Neural crest cell (in vitro differentiated cells): ENCODE measurements at places on chromosomes 3 and 15. TPM values are rescaled to one million over a fixed set of nuclear protein-coding genes. Genes with fewer than 3 reads are reported as not detected.
A peak's percentile ranks its signal among the peaks of the same experiment; 100 is the strongest.

- H3K4me3 ChIP-seq: no peak overlapping the region
- peaks cover 6% of the 10 kb centered on the region for H3K4me1 ChIP-seq
- H3K27ac ChIP-seq: no peak overlapping the region
- DNase-seq: no peak
- H3K36me3 ChIP-seq: no peaks in the 10 kb centered on the region
- H3K27me3 ChIP-seq: no peaks in the 10 kb centered on the region
Observed at GRCh38 chr15:39110746-39111145, 470.1 kb upstream of the THBS1 start.

DNA sequence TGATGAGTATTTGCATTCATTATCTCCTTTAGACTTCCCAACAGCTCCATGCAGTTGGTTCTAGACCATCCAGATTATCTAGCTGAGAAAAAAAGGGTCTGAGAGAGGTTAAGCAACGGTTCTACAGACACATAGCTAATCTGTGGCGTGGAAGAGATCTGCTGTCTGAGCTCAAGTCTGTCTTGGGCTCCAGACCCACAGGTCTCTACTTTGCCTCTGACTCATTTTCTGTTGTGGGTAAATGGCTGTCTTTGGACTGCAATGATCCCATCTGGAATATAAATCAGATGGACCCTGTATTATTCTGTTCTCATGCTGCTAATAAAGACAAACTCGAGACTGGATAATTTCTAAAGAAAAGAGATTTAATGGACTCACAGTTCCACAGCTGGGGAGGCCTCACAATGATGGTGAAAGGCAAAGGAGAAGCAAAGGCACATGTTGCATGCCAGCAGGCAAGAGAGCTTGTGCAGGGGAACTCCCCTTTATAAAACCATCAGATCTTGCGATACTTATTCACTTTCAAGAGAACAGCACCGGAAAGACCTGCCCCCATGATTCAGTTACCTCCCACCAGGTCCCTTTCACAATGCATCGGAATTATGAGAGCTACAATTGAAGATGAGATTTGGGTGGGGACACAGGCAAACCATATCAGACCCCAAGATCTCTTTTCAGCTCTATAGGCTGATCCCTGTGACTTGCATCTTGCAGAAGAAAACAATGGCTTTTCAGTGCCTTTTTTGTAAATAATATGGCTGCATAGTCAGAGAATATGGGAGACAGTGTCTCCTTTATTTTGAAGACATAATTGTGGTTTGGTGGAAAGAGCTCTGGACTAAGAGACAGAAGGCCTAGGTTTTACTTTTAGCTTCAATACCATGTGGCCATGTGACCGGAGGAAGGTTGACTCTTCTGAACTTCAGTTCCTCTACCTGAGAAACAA, 24.7 kb downstream of the CEMIP start:
- H3K36me3 ChIP-seq: no peaks in the 10 kb centered on the region
- H3K4me3 ChIP-seq: no peak overlapping the region
- peaks cover 31% of the 10 kb centered on the region for H3K27me3 ChIP-seq
- H3K27ac ChIP-seq: no peak overlapping the region
- DNase-seq: no peak
- H3K4me1 ChIP-seq: no peaks in the 10 kb centered on the region

GRCh38 chr3:147675761-147676160, 266.6 kb downstream of the ZIC1 start:
- H3K36me3 ChIP-seq: no peaks in the 10 kb centered on the region
- no peak for DNase-seq
- H3K27ac ChIP-seq: no peak overlapping the region
- no peaks in the 10 kb centered on the region for H3K4me1 ChIP-seq
- no peak overlapping the region for H3K4me3 ChIP-seq

DNA sequence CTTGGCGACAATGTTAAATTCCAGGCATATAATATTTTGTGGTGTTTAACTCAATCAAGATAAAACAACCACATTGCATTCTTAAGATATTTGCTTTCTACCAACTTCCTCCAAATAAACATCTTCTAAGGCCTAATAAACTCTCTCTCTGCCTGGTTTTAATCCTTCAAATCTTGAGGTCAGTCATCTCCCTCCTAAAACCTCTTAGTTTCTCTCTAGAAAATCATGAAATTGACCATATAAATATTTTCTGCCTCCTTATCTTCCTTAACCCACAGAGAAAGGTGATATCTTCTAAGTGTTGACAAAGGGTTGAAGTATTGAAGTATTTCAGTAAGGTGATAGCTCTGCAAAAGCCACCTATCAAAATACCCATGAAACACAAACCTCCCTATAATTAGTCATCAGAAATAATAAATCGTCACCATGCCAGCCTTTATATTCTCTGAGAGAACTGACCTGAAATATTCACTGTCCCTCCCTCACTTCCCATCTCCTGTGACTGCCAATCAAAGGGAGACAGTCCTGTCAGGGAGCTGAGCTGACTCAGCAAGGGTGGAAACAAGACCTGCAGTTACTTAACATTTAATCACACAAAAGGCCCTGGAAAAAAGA, 1261.1 kb downstream of the ROBO1 start:
- H3K4me3 ChIP-seq: no peak overlapping the region
- DNase-seq: no peak
- H3K27ac ChIP-seq: peak overlapping the region; percentile 0
- H3K27me3 ChIP-seq: peaks cover 6% of the 10 kb centered on the region

DNAH1 gene
- total RNA-seq: 2.4 and 3.2 TPM in 2 replicates

DNA sequence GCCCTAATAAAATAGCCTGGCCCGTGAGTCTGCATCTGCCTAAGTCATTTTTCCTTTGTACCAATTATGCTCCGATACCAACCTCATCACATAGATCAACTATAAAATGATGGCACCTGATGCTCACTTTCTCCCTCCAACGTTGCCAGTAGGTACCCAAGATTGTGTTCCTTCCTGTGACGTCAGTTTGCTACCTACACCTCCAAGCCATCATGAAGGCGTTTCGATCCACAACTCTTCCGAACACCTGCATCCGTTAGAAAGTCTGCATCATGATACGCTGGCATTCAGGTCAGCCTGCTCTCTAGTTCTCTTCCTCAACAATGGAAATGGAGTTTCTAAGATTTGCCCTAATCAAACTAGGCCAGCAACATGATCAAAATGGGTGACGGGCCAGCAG, 7.7 kb downstream of the PKM start:
- peaks cover 11% of the 10 kb centered on the region for H3K36me3 ChIP-seq
- no peak overlapping the region for H3K4me3 ChIP-seq
- no peaks in the 10 kb centered on the region for H3K27me3 ChIP-seq
- H3K4me1 ChIP-seq: peaks cover 73% of the 10 kb centered on the region
- no peak for DNase-seq
- peak overlapping the region; percentile 19 for H3K27ac ChIP-seq

DNA sequence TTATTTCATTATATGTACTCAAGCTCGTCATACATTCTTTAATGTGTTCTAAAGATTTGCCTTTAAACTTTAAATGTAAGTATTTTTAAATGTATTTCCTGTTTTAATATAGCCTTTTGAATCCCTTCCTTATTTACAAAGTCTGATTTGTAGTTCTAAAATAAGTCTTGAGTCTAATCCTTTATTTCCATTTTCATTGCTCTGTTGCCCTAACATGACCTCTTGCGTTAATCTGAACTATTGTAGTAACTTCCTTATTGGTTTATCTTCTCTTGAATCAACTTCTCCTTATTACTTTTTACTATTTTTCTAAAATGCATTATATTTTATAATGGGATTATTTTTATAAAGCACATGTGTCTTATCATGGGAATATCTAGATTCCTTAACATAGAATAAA, 24.0 kb downstream of the KNL1 start:
- H3K4me3 ChIP-seq: no peak overlapping the region
- no peaks in the 10 kb centered on the region for H3K27me3 ChIP-seq
- DNase-seq: no peak
- no peak overlapping the region for H3K27ac ChIP-seq
- H3K36me3 ChIP-seq: peaks cover 4% of the 10 kb centered on the region
- no peaks in the 10 kb centered on the region for H3K4me1 ChIP-seq

DNA sequence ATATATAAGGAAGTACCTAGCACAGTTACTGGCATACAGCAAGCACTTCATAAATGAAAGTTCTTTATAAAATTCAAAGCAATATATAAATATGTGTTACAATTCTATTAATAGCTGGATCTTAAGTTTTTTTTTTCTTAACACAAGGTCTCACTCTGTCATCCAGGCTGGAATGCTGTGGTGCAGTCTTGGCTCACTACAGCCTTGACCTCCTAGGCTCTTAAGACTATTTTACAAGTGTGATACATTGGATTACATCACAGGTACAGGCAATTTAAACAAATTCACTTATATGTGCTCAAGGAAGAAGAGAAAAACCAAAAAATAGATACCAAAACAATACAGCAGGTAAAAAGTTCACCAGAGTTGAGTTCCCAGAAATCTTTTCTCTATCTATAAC, 60.6 kb downstream of the ZNF280D start:
- H3K27ac ChIP-seq: no peak overlapping the region
- no peak for DNase-seq
- H3K27me3 ChIP-seq: no peaks in the 10 kb centered on the region
- no peaks in the 10 kb centered on the region for H3K4me1 ChIP-seq

GRCh38 chr3:111598552-111598951, 3.4 kb upstream of the ZBED2 start:
- H3K4me3 ChIP-seq: no peak overlapping the region
- no peaks in the 10 kb centered on the region for H3K4me1 ChIP-seq
- no peaks in the 10 kb centered on the region for H3K27me3 ChIP-seq
- no peaks in the 10 kb centered on the region for H3K36me3 ChIP-seq
- no peak overlapping the region for H3K27ac ChIP-seq

FMN1 gene
- 0.09 and 0.70 TPM in 2 replicates for total RNA-seq

- H3K27ac ChIP-seq: no peak overlapping the region
- no peak for DNase-seq
- no peak overlapping the region for H3K4me3 ChIP-seq
- H3K4me1 ChIP-seq: peaks cover 4% of the 10 kb centered on the region
- H3K36me3 ChIP-seq: no peaks in the 10 kb centered on the region
Observed at GRCh38 chr3:36707623-36708409, 56.5 kb downstream of the DCLK3 start.

TCTA gene
- total RNA-seq: 9.6 and 12.4 TPM in 2 replicates

TMEM212 gene
- total RNA-seq: not detected in 2 replicates

GRCh38 chr3:20072422-20072821, 32.2 kb downstream of the KAT2B start:
- peak overlapping the region; percentile 73 for H3K27ac ChIP-seq
- DNase-seq: peak; percentile 16
- H3K36me3 ChIP-seq: no peaks in the 10 kb centered on the region
- peaks cover 54% of the 10 kb centered on the region for H3K4me1 ChIP-seq

GRCh38 chr3:139120086-139121056, 75.7 kb upstream of the PRR23C start:
- peaks cover 11% of the 10 kb centered on the region for H3K4me1 ChIP-seq
- peak; percentile 22 for DNase-seq
- H3K4me3 ChIP-seq: no peak overlapping the region
- no peaks in the 10 kb centered on the region for H3K27me3 ChIP-seq

FANCD2OS gene
- not detected in 2 replicates for total RNA-seq

DNA sequence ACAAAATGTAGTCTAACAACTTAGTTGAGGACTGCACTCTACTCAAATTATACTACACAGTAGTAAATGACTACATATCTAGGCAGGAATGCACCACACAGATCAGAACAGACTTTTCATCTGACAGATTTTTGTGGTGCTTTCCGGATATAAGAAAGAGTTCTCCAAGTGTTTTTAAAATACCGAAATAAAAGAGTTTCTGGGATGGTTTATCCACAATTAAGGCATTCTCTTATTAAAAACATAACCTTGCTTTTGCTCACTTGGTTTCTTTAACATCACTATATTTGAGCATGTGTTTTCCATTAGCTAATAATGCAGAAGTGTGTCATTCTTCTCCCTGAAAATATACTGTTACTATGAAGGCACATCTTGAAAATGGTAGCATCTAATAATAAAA, 132.9 kb downstream of the MAGI1 start:
- no peak overlapping the region for H3K27ac ChIP-seq
- no peaks in the 10 kb centered on the region for H3K27me3 ChIP-seq
- no peaks in the 10 kb centered on the region for H3K36me3 ChIP-seq
- DNase-seq: no peak
- H3K4me1 ChIP-seq: peaks cover 8% of the 10 kb centered on the region
- no peak overlapping the region for H3K4me3 ChIP-seq

DNA sequence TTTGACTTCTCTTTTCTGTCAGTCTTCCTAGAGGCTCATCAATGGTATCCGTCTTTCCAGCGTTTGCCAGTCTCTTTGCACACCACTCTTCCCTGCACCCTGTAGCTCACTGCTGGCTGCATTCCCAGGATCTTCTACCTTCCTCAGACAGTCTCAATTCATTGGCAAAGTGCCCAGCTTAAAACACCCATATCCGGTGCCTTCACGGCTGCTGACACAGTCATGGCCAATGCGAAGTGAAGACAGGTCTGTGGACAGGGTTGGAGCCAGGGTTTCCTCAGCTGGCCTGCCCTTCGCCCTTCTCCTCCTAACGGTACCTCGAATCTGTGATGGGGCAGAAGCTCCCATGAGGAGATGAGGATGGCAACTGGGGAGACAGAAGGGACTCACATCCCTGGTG, 36.1 kb downstream of the PTH1R start:
- no peaks in the 10 kb centered on the region for H3K27me3 ChIP-seq
- H3K4me3 ChIP-seq: no peak overlapping the region
- no peak overlapping the region for H3K27ac ChIP-seq
- H3K4me1 ChIP-seq: peaks cover 6% of the 10 kb centered on the region

RTP3 gene
- not detected in 2 replicates for total RNA-seq

DNA sequence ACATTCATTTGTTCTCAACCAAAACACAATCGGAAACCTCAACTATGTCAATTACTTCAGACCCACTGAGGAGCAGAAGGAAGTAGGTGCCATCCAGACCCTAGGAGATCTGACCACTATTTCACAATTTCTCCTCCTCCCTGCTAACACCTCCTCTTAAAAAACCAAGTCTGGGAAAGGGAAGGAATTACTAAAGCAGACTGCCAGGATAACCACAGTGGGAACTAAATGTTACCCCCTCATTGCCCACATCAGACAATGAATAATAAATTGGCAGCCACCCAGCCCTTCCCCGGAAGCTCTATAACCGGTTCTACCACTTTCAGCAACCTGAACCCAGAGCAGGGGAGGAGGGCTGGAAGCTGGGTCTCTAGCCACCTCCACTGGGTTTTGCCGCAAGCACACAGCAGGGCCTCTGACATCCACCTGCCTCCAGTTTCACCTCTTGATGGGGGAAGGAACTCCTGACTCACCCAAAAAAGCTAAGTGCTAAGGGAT, 17.6 kb downstream of the C15orf62 start:
- H3K27me3 ChIP-seq: no peaks in the 10 kb centered on the region
- peaks cover 3% of the 10 kb centered on the region for H3K4me1 ChIP-seq
- no peak overlapping the region for H3K4me3 ChIP-seq
- DNase-seq: no peak

SPTSSB gene
- 0.20 and 0.42 TPM in 2 replicates for total RNA-seq

GOLGA6B gene
- not detected in 2 replicates for total RNA-seq

- no peak for DNase-seq
- H3K4me1 ChIP-seq: peaks cover 16% of the 10 kb centered on the region
- H3K4me3 ChIP-seq: peak overlapping the region; percentile 25
- no peaks in the 10 kb centered on the region for H3K36me3 ChIP-seq
Observed at GRCh38 chr3:190566043-190566933, 52.4 kb downstream of the IL1RAP start.

PRR20G gene
- not detected in 2 replicates for total RNA-seq
